Upper lobe of right lung (tissue), 1 donor: ENCODE measurements at places on chromosomes 7 and 10. TPM values are rescaled to one million over a fixed set of nuclear protein-coding genes. Genes with fewer than 3 reads are reported as not detected.
A peak's percentile ranks its signal among the peaks of the same experiment; 100 is the strongest.

DNA sequence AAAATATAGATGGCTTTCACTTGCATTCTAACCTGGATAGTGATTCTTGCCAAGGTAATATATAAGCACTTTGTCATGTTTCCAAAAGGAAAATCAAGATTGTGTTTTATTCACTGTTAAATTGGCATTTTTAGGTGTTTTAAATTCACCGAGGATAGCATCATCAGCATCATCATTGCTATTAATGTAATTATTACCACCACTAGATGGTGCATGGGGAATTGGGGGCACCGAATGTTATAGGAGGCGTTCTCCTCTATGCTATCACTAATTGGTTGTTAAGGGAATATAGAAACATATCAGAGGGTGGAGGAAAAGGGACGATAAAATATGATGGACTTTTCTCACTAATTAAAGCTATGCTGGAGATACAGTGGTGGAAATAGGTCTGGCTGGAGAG, 95.5 kb downstream of the CELF2 start:
- H3K4me1 ChIP-seq = no peaks in the 10 kb centered on the region
- no peaks in the 10 kb centered on the region for H3K27me3 ChIP-seq
- DNase-seq = no peak
- no peak overlapping the region for H3K27ac ChIP-seq
- no peak overlapping the region for H3K4me3 ChIP-seq

DNA sequence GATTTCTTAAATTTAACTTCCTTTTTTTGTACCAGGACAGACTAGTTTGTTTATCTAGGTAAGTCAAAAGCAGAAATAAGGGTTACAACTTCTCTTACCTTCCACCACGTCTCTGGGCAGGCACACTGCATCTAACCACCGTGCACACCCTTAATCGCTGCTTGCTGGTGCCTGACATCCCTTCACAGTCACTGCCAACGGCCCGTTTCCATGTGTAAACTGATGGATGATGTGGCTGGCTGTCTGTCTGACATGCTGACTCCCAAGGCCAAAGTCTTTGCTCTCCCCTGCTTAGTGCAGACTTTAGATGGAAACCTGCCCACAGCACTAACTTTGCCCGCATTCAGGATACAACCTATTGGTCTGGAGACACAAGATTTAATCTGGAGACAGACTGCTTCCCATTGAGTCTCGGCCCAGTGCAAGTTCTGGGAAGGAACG, 1.1 kb downstream of the TMEM273 start:
- H3K4me3 ChIP-seq = peak overlapping the region; percentile 48
- peak; percentile 45 for DNase-seq
- H3K27me3 ChIP-seq = no peaks in the 10 kb centered on the region
- peaks cover 33% of the 10 kb centered on the region for H3K4me1 ChIP-seq
- no peaks in the 10 kb centered on the region for H3K36me3 ChIP-seq

DCLRE1C gene
- total RNA-seq = 11.3 TPM

GRCh38 chr10:51239006-51239405, 164.7 kb downstream of the PRKG1 start:
- no peak overlapping the region for H3K4me3 ChIP-seq
- no peaks in the 10 kb centered on the region for H3K36me3 ChIP-seq

CALHM3 gene
- total RNA-seq = not detected

SUN3 gene
- total RNA-seq = not detected

DNA sequence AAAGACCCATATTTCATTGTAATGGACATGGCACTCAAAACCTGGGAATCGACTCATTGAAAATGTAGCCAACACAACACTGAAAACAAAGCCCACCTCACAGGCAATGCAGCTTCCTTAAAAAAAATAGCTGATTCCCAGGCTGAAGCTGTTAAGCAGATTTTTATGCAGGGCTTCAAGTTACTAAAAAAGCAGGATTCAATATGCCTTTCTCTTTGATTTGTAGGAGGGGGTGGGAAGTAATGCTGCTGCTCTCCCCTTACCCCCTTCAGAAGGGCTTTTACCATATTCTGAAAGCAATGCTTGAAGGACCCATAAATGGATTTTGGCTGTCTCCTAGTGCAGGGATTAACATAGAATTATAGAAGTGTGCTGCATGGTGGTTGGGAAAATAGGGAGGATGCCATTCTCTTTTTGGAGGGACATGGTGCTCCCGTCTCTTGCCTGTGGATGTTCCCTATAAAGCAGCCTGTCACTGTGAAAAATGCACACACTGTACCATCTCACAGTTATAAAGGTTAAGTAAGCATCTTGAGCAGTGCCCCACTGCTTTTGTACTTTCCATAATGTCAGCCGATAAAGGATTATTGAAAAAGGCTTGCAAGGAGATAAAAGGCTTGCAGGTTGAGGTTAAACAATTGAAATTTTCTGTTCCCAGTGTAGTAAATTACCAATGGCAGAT, 262.8 kb downstream of the AUTS2 start:
- H3K4me1 ChIP-seq = no peaks in the 10 kb centered on the region
- H3K27me3 ChIP-seq = no peaks in the 10 kb centered on the region
- no peak overlapping the region for H3K27ac ChIP-seq
- no peaks in the 10 kb centered on the region for H3K36me3 ChIP-seq
- no peak for DNase-seq

- peak; percentile 92 for DNase-seq
- no peaks in the 10 kb centered on the region for H3K36me3 ChIP-seq
- H3K4me3 ChIP-seq = peak overlapping the region; percentile 53
- H3K27me3 ChIP-seq = no peaks in the 10 kb centered on the region
- H3K4me1 ChIP-seq = peaks cover 21% of the 10 kb centered on the region
Measured at GRCh38 chr10:33005322-33006301, 47.6 kb upstream of the ITGB1 start.

CRYGN gene
- not detected for total RNA-seq

DYDC2 gene
- total RNA-seq = not detected

- no peak for DNase-seq
- H3K27me3 ChIP-seq = no peaks in the 10 kb centered on the region
- H3K27ac ChIP-seq = no peak overlapping the region
Measured at GRCh38 chr7:132140341-132140740, 435.9 kb downstream of the PLXNA4 start.

GRCh38 chr10:92523639-92524038, 50.3 kb downstream of the IDE start:
- no peaks in the 10 kb centered on the region for H3K4me1 ChIP-seq
- H3K4me3 ChIP-seq = no peak overlapping the region

DNA sequence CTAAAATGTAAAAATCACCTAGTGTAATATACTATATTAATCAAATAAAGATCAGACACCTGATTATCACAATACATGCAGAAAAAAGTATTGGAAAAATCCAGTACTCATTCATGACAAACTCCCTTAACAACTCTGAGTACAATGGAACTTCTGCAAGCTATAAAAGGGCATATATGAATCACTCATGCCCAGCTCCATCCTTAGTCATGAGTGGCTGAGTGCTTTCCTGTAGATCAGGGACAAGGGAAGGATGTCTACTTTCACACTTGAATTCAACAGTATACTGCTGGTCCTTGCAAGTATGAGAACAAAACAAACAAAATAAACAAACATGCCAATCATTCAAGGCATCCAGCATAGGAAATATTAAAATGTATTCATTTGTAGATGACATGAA, 116.5 kb downstream of the ADARB2 start:
- no peaks in the 10 kb centered on the region for H3K27me3 ChIP-seq
- no peak overlapping the region for H3K27ac ChIP-seq
- DNase-seq = no peak
